Activated CD8-positive, alpha-beta T cell treated with anti-CD3 and anti-CD28 coated beads for 36 hours (primary cell): ENCODE measurements at places on chromosomes 7 and 10. TPM values are rescaled to one million over a fixed set of nuclear protein-coding genes. Genes with fewer than 3 reads are reported as not detected.

DNA sequence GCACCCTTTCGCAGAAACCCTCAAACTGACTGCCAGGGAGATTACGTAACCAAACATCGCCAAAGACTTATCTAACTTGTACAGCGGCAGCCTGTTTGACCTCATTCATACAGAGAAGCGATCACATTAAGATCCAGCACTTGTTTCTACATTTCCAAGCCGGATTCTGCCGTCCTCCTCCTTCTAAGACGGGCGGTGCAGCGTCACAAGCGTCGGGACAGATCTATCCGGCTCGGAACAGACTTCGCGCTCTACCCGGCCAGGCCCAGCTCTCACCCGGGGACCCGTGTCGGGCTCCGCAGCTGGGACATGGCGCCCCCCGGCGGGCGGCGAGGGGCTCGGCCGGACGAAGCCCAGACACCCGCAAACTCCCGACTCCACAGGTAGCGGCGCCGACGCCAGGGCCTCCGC, 373 bp downstream of the H2AZ2 start:
- DNase-seq, result peak; percentile 88

- DNase-seq, result no peak
Observed at GRCh38 chr7:26515314-26515842, 223.7 kb downstream of the SNX10 start.

GRCh38 chr10:118737603-118738302, 17.0 kb downstream of the CACUL1 start:
- no peak for DNase-seq

DNA sequence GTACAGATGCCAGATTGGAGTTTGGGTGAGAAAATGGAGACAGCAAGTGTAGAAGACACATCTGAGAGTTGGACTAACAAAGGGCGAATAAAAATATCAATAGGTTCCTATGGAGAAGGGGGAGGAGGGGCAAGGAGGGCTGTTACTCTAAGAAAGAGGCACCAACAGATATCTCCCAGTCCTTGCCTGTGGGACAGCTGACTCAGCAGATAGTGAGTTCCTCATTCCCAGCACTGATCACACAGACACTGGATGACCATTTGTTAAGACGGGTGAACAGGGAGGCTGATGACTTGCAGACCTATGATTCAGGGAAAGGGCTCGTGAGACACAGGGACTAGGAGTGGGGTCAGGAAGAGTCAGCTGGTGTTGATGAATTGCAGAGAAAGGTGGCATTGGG, 5.7 kb upstream of the PRR15 start:
- DNase-seq, result no peak

GRCh38 chr7:98312201-98312600, 30.7 kb downstream of the BRI3 start:
- no peak for DNase-seq

DNA sequence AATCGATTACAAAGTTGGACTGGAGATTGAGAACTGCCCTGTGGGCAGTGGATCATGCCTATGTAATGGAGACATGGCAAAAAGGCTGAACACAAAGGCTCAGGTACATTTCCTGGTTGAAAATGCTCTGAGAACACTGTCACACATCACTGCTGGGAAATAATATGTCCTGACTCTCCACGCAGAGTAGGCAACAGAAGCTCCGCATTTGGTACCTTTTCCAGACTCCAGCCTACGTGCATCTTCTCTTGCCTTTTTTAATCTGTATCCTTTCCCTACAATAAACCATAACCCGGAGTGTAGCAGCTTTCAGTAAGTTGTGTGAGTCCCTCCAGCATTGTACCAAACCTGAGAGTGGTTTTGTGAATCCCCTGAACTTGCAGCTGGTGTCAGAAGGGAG, 134.7 kb downstream of the SORBS1 start:
- no peak for DNase-seq

- no peak for DNase-seq
Observed at GRCh38 chr10:121822180-121822579, 105.7 kb downstream of the ATE1 start.

GRCh38 chr7:87885018-87885417, 8.7 kb downstream of the DBF4 start:
- no peak for DNase-seq

GRCh38 chr7:32564542-32564941, 69.3 kb downstream of the AVL9 start:
- no peak for DNase-seq

The DLX6 gene
- total RNA-seq, result not detected

The FAM25G gene
- total RNA-seq, result not detected
